ENCODE measurements at places on chromosomes 4 and X.

GRCh38 chrX:9182041-9182440 lies 148.1 kb upstream of the FAM9B start:
- DNase-seq: no peak

GRCh38 chrX:56784666-56785065 lies 55.6 kb downstream of the NBDY start:
- no peak for DNase-seq

DNA sequence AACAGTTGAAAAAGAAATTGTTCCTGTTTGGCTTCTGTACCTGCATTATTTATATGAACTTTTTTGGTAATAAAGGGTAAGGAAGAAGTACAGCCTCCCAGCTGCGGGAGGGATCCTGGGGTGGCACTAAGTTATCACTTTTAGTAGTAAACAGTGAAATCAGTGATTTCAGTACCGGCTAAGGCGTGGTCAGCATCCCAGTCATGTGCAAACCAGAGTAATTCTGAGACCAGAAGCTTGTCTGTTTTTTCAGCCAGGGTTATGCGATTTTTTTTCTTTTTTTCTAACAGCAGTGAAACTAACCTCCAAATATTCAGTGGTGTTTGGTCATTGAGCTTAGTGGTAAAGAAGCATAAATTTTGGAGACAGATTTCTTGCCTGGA lies 3.3 kb downstream of the EGF start:
- no peak for DNase-seq

GRCh38 chrX:16185725-16186136 lies 18.4 kb downstream of the MAGEB17 start:
- no peak for DNase-seq

DNA sequence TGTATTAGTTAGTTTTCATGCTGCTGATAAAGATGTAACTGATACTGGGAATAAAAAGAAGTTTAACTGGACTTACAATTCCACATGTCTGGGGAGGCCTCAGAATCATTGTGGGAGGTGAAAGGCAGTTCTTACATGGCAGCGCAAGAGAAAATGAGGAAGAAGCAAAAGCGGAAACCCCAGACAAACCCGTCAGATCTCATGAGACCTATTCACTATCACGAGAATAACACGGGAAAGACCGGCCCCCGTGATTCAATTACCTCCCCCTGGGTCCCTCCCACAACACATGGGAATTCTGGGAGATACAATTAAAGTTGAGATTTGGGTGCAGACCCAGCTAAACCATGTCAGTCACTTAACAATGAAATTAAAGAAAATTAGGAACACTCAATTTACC lies 499.1 kb downstream of the FSTL5 start:
- no peak for DNase-seq

DNA sequence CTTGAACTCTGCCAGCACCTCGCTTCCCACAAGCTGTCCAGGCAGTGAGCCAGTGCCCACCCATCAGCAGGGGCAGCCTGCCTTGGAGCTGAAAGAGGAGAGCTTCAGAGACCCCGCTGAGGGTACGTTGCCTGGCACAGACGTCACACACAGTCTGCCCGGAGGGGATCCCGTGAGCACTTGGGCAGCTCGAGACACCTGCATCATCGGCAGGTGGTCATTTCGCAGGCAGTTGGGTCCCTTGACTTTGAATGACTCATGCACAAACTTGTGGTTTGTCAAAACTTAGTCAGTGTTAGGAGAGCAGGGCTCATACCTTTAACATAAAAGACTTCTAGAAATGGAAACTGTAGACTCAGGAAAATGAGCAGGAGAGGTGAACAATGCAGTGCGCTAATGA lies 9.9 kb downstream of the TACC3 start:
- no peak for DNase-seq

DNA sequence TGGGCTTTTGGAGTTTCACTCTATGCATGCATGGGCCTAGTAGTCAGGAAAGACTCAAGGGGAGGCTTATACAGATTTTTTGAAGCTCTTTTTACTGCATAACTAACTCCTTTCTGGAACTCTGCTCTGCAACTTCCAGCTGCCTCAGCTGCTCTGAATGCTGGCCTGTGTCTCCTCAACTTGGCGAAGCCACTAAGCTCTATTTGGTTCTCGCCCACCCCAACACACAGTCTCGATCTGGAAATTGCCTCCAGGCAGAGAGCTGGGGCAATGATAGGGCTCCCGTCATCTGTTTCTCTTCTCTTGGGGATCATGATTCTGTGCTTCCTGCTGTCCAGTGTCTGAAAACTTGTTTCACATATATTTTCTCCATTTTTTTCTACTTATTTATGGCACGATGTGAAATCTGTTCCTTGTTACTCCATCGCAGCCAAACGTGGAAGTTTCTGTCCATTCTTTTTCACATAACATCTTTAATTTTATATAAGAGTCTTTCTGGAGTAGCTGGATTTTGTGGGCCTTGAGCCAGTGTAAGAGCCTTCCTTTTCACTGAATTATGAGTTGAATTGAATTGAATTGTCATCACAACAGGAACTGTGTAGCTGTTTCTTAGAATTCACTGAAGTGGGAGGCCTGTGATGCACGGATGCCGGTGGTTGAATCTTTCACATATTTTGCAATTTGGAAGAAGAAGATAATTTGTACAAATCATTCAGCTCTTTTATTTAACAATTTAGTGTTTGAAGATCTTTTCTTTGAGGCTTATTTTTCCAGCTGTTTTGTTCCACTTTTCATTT lies 9.0 kb downstream of the ZNF275 start:
- DNase-seq: no peak

DNA sequence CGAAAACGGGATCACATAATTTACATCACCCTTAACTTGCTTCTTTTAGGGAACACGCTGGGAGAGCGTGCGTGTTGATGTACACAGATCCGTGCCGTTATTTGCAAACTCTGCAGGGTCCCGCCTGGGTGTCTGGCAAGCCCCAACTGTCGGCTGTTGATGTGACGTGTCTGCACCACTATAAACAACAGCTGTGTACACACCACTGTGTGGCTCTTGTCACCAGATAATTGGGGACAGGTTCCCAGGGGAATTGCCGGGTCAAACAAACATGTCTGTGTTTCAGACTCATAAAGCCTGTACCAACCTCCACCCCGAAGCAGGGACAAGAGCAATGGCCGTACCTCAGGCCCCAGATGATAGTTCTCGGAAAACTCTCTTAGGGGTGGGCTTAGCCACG lies 105.0 kb upstream of the AFAP1 start:
- DNase-seq: no peak

DNA sequence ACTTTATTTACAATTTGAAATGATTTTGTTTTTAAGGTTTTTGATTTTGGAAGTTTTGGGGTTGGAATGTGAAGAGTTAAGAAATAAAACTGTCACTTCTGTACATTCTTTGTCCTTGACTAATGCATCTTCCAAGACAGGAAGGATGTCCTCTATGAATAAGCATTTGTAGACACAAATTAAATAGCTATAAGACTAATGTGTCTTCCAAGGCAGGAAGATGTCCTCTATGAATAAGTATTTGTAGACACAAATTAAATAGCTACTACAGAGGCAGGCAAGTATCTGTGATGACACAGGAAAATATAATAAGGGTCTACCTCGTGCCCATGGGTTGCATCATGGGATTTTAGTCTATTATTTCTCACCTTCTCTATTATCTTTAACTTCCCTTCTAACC lies 14.5 kb downstream of the PRSS48 start:
- DNase-seq: no peak

- DNase-seq: no peak
Measured at GRCh38 chr4:6647582-6648230, 7.2 kb downstream of the MRFAP1 start.

GRCh38 chr4:186685767-186686183 lies 37.9 kb downstream of the FAT1 start:
- DNase-seq: no peak

GRCh38 chrX:25523574-25524540 lies 508.1 kb upstream of the ARX start:
- DNase-seq: no peak

DNA sequence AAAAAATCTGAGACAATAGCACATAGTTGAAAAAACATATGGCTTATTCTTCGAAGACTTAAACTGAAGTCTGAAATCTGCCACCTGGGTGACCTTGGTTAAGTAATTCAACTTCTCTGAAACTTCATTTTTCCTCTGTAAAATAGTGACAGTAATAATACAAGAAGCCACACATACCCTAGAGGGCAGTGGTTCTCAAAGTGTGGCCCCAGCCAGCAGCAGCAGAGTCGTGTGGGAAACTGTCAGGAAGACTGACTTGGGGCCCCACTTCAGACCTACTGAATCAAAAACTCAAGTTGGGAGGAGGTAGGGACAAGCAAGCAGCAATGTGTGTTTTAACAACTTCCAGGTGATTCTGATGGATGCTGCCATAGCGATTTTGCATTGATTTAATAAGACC lies 249.9 kb downstream of the HNRNPD start:
- no peak for DNase-seq

DNA sequence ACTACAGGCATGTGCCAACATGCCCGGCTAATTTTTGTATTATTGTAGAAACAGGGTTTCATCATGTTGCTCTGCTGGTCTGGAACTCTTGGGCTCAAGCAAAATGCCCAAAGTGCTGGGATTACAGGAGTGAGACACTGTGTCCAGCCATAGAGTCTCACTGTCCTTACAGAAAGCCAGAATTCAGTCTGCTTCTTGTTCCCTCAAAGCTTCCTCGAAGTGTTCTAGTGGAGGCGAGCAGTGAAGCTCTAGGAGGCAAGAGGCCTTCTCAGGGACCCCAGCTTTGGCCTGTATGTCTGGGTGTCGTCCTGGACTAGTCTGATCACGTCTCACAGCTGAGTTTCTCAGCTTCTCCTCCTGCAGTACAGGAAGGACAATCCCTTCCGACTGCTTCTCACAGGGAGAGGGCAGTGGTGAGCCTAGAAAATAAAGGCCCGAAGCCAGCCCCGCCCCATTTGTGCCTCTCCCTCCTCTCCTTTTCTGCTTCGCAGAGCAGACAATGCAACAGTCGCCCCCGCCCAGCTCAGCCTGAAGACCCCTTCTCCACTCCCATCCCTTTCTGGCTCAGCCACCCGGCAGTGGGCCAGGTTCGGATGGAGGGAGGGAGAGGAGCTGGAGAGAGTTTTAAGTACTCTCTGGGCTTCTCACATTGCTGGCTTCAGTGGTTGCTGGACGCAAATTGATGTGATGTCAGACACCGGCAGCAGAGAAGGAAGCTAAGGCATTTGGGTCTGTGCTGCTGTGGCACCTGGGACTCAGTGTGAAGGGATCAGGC lies 11.1 kb upstream of the FAM3A start:
- DNase-seq: peak; percentile 31

GRCh38 chr4:26866781-26867180 lies 6.1 kb downstream of the STIM2 start:
- no peak for DNase-seq

DNA sequence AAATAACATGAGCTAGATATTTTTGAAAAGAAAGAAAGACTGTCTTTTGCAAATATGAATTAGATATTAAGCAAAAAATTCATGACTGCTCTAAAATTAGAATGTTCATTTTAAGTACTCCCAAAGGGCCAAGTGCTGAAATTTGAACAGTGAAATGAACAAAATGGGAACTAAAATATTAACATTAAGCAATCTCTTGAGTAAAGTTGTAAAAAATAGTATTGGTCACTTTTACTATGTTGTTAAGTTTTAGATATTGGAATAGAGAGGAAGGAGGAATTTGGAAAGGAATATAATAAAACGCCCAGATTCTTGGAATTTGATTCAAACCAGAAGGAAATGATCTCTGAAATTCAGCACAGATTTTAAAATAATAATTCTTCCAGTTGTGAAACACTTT lies 125.9 kb upstream of the ANK2 start:
- DNase-seq: no peak
